ENCODE measurements at places on chromosomes 12 and 14.

GRCh38 chr12:75975702-75976101 lies 55.9 kb downstream of the PHLDA1 start:
- DNase-seq, result no peak

DNA sequence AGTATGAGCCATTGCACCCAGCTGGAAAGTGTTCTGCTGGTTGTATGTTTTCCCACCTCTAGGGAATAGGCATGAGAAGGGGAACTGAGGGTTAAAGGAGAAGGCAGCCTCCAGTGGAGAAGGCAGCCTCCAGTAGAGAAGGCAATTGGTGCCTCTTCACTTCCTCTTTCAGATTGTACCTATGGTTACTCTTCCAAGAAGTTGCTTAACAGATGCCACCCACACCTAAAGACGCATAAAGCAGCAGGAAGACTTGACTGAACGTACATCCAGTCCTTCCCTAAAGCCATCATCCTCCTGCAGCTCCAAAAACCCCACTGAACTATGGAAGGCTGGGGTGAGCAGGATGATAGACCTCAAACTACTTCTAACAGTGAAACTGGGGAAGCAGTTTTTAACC lies 13.1 kb downstream of the DPF3 start:
- no peak for DNase-seq

GRCh38 chr12:12273291-12273957 lies 6.6 kb upstream of the LRP6 start:
- no peak for DNase-seq

GRCh38 chr14:35215110-35215813 lies 76.9 kb upstream of the PSMA6 start:
- no peak for DNase-seq

DNA sequence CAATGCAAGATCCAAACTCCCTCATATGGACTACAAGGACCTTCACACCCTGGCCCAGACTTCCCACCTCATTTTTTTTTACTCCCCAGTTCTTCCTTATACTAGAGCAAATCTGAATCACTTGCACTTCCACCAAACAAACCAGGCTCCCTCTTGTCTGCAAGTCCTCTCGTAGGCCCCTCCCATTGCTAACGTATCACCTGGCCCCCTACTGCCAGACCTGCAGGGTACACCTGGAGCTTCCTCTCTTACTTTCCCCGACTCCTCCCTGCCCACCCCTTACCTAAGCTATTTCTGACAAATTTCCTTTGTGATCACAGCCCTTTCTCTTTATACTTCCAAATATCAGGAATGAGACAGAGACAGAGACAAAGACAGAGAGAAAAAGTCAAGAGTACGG lies 463.9 kb downstream of the GALC start:
- no peak for DNase-seq

DNA sequence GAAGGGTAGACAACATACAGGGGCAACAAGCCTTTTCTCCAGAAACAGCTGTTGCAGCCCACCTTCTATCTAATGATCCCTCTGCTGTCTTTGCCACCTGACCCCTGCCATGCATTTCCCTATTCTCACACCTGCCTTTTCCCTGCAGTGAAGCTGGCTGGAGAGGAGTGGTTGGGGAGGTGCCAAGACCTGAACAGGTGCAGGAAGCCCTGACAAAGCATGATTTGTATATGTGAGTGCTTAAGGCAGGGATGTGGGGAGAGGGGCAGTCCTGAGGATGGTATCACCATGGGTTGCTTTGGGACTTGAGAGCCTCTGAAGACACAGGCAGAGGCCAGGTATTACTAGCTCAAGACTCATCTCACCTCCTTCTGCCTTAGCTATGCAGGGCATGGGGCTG lies 2.9 kb upstream of the PFDN5 start:
- DNase-seq, result no peak

DNA sequence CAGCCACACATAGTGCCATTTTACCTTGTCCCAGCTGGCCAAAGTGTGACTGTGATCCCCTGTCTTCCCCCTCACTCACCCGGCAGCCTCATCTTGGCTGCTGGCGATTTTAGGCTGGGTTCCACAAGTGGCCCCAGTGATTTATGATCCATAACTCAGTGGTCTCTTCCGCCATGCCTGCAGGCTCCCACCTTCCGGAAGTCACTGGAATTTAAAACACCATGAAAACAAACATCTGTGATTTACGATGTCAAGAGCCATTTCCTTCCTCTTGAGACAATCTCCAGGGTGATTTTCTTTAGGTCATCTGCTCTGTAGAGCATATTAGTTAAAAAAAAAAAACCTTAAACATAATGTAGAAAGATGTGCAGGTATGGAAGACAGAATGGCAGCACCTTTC lies 282.3 kb downstream of the CACNA1C start:
- DNase-seq, result no peak

GRCh38 chr14:100708425-100709288 lies 18.0 kb upstream of the DLK1 start:
- no peak for DNase-seq

DNA sequence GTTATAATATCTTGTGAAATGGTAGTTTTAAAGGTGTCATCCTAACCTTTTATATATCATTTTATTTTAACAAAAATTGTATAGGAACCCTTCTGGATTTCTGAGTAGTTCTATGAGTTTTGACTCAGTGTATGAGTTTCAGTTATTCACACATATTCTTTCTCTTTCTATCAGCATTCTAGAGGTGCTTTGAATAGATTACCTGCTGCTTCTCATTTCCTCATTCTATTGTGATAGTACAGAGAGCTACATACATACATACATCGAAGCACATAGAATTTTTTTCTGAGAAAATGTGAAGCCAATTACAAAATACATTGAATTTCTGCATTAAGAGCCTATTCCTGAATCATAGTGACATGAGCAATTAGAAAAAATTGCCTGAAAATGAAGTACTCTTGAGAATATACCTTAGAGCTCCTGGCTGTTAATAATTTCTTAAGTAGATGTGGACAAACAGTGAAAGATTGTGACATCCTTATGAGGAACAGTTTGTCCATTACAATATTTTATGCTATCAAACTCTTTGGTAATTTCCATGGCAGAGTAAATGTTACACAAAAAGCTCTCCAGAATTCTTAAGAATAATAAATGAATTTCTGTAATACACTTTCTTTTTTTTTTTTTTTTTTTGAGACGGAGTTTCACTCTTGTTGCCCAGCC lies 556.6 kb downstream of the TRHDE start:
- no peak for DNase-seq

- DNase-seq, result no peak
Measured at GRCh38 chr12:51962737-51963136, 11.2 kb downstream of the ACVR1B start.

DNA sequence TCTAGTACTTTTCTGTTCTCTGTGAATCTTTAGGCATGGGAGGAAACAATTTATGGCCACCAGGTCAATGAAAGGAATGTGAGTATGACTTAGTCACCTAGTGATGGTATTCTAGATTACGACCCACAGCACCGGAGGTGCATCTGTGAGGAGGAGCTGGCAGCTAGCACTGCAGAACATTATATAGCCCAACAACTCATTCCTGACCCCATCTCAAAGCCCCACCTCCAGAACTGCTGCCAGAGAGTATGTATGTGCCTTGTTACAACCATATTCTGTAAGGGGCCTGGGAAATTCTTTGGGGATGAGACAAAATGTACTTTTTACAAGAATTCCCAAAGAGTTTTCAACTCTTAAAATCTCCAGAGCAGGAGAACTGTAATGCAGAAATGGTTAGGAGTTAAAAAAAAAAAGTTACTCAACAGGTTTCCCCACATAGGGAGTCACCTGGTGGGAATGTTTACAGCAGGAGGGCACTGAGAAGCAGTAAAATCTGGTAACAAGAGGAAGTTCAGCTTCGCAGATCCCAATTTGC lies 34.9 kb upstream of the CERS5 start:
- no peak for DNase-seq

DNA sequence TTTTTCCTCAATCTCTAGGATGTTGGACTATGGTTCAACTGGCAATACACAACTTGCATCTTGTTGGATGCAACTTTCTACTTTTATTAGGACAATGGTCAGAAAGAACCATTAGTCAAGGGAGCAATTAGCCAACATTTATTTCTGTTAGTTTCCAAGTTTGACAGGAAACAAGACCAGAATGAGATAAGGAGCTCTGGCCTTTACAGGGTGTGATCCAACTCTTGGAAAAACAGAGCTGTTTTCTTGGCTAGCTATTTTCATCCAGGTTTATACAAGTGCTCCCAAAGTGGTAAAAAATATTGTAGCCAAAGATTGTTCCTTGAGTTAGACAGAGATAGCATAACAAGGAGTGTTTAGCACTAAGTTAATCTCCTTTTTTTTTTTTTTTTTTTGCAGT lies 3.9 kb upstream of the SYNE2 start:
- no peak for DNase-seq

DNA sequence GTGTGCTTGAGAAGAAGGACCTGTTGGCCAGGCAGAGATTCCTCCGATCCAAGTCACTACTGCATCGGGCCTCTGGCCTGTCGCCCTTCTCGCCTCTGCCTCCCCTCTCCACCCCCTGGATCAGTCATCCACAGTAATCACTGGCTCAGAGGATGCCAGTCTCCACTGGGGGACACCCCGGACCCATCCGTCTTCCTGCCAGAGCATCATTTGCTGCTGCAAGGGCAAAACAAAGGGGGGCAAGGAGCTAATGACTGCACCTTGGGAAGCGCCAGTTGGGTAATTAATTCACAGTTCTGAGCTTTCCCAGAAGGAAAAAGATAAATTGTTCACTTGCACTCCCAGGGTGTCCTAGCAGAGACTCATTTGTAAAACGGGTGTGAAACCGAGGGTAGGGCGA lies 215.4 kb downstream of the GLT1D1 start:
- DNase-seq, result no peak

- DNase-seq, result peak; percentile 13
Measured at GRCh38 chr12:124916374-124917134, 2.1 kb upstream of the UBC start.

DNA sequence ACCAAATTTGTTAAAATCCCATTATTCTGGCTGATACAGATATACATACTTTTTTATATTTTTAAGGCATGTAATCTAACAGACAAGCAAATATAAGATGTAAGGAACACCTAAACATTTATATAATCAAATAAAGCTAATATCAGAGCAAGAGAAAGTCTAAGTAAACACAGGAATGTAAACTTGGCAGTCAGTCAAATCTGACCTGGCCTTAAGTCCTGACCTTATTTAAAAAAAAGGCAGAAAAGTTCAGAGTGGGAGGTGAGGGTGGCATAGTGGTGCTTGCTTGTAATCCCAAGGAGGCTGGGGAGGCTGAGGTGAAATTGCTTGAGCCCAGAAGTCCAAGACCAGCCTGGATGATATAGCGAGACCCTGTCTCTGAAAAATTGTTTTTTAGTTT lies 152.6 kb downstream of the DERA start:
- no peak for DNase-seq

DNA sequence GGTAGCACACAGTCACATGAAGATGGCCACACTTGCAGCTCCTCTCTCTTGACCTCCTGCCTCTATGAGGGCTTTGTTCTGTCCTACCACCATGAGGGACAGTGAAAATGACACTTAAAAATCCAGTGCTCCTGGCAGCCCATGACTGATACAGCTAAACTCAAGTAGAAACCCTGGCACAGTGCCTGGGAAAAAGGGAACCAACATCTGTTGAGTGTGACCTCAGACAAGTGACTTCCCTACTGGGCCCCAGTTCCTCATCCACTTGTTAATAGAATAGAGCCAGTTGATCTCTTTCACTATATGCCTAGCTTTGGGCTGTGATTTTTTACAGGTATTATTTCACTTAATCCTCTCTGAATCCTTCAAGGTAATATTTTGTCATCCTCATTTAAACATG lies 4.8 kb downstream of the GUCY2C start:
- no peak for DNase-seq

DNA sequence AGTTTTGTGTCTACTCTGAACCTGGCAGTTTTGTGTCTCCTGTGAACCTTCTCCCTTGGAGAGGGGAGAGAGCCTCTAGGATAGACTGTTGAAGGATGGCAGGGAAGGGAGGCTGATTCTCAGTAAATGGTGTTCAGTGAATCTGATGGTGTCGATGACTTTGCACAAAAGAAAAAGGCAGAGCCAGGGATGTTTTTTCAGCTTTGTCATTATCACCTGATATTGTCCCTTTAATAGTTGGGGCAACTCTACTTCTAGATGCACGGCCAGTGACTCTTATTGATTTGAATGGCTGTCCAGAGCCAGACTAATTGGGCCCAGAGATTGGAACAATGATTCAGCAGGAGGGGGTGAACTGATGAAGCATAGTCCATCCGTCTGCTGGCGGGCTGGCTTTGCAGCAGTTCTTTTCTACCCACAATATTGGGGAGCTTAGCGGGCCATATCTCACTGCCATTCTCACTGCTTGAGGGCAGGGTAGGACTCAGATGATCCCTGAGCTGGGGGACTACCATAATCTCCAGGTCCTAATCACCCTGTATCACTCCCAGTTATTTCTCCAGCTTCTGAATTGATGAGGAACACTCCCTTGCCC lies 93.1 kb downstream of the ADCK1 start:
- no peak for DNase-seq

Data from activated T-helper 1 cell treated with anti-CD3 and anti-CD28 coated beads, Interleukin-2, amount 50 U/mL, for 16 hours (primary cell).